ENCODE measurements at places on chromosomes 7 and 10.

GRCh38 chr10:6674291-6674690, 94.2 kb upstream of the PRKCQ start:
- DNase-seq, result no peak

DNA sequence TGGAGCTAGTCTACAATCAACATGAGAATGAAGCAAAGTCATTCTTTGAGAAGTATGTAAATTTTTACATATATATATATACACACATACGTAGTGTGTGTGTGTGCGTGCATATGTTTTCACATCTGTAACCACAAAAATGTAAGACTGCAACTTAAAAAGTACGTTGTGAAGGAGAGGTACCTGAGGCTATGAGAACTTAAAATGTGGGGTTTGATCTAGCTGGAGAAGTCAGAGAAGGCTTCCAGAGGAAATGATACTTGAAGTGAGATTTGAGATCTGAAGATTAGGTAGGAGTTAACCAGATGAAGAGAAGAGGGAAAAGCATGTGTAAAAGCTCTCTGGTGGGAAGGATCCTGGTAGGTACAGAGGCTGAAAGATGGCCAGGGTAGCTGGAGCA, 5.8 kb downstream of the TAF5 start:
- no peak for DNase-seq

- DNase-seq, result no peak
These were observed 176.3 kb upstream of the BMPER start for GRCh38 chr7:33728873-33729551.

DNA sequence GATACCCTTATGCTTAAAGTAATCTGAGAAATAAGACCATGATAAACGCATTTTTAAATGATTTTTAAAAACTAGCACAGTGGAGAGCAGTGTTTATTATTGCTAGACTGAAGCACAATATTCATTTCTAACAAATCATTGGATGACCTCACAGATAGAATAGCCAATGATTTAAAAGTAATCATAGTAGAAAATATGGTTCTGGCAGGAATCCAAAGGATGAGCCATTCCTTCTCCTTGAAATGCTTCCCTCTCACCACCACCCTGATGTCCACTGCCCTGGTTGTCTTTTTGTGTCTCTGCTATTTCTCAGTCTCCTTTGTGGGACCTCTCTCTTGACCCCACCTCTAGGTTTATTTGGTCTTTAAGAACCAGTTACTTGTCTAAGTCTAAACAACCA, 64.9 kb downstream of the PRKG1 start:
- DNase-seq, result no peak

DNA sequence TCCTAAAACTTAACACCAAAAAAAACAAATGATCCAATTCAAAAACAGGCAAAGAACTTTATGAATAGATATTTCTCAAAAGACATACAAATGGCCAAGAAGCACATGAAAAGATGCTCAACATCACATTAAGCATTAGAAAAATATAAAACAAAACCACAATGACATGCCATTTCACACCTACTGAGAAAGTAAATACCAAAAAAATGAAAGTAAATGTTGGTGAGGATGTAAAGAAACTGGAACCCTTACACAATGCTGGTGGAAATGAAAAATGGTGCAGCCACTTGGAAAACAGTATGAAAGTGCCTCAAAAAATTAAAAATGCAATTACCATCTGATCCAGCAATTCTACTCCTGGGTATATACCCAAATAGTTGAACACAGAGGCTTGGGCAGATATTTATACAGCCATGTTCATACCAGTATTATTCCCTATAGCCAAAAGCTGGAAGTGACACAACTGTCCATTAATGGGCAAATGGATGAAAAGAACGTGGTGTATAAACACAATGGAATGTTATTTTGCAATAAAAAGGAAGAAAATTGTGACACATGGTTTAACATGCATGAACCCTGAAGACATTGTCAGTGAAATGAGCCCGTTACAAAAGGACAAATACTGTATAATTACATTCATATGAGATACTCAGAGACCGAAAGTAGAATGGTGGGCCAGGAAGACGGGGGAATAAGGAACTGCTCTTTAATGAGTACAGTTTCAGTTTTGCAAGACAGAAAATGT, 89.0 kb downstream of the JMJD1C start:
- peak; percentile 84 for DNase-seq

GRCh38 chr7:135707570-135707966, 20.4 kb downstream of the SLC13A4 start:
- DNase-seq, result peak; percentile 85

Data from epithelial cell of esophagus (primary cell).